ENCODE measurements at places on chromosomes 16 and 17.

DNA sequence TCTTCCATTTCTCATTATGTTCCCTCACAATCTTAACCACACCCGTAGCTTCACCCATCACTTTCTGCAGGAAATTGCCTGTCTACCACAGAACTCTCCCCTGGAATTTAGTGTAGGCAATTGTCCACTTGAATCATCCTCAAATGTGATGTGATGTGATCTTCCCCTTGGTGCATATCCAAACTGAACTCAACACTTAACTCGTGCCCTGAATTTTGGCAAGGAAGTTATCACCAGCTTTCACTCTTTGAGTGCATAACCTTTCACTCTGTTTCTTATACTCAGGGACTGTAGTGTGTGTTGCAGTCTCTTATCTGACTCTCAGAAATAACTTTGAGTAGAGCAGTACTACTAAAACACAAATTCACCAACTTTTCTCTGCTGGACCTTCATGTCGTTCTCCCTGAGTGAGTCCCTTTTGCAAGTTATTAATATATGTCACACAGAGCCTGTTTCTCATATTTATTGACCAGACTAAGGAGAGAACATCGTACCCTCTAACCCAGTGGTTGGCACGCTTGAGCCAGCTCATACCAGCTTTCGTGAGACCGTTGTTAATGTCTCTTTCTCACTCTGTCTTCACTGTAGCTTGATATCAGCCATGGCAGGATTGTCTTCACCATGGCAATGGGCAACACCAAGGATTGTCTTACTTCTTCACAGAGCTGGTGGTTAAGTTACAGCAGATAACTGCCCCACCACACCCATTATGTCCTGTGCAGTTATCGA, 558.9 kb upstream of the HSBP1 start:
- DNase-seq, result no peak

- peak; percentile 81 for DNase-seq
These were observed at the start of gene SYNGR2 for GRCh38 chr17:78168242-78168902. SYNGR2 (plus strand) TSS chr17:78168581; CDS start chr17:78168617, 36 bp downstream.

GRCh38 chr16:7992616-7993015, 597.7 kb downstream of the TMEM114 start:
- DNase-seq, result no peak

- no peak for DNase-seq
These were observed 111.2 kb downstream of the CCT6B start for GRCh38 chr17:34850023-34850422.

DNA sequence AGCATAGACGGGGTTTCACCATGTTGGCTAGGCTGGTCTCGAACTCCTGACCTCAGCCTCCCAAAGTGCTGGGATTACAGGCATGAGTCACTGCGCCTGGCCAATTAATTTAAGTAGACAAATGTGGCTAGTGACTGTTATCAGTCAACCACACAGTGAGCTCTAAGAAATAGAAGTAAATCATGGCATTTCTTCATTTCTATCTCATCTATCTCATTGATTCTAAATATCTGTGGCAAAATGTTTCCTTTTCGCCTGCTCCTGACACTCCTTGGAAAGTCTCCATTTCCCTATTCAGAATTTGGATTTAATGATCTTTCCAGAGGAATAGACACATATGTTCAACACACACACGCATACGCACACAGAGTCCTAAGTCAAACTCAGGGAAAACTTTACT, 81.3 kb downstream of the HIC1 start:
- no peak for DNase-seq

DNA sequence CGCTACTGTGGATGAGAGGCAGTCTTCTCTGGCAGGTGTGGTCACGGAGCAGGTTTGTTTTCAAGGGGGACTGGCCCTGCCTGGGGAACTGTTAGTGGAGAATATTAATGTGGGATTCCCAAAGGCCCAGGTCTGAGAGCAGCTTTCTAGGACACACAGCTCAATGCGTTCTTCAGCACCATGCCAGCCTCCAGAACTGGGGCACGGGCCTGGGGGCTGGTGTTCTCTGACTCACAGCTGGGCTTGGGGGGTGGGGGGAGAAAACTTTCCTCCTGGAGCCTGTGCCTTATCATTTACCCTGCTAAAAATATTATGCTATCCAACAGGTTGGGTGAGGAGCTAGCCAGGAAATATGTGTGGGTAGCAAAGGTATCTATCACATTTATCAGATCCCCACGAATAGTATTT, 13.5 kb upstream of the LHX1 start:
- DNase-seq, result no peak

GRCh38 chr17:41510251-41511065, 5.0 kb upstream of the KRT13 start:
- DNase-seq, result no peak

DNA sequence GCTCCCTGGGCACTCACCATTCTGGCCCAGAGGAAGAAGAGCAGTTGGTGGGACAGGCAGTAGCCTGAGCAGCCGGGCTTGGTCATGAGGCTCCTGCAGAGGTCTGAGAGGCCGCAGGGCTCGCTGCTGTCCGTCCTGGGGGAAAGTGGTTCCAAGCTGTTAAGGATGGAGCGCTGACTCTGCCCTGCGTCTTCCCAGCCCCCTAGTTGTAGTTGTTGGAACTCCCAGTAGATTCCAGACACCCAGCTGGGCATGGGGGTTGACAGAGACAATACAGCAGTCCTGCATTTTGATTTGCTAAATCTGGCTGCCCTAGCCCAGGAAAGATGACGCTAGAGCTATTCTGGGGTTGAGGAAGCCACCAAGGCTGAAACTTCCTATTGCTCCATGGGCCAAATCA, 7.3 kb downstream of the C16orf89 start:
- DNase-seq, result no peak

DNA sequence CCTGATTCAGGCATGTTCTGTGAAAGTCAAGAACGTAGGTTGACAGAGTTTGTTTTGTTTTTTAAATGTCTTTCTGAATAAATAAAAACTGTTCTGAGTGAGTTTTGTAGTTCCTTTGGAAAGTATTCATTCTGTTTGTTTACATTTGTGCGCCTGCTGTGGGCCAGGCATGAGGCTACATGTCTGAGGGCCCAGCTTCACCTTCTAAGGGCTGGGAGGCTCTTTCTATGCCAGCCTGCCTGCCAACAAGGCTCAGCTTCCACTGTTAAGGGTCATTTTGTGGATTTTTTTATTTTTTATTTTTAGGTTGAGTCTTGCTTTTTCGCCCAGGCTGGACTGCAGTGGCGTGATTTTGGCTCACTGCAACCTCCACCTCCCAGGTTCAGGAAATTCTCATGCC, 6.1 kb downstream of the WWOX start:
- no peak for DNase-seq

GRCh38 chr16:50802000-50802399, 60.1 kb downstream of the CYLD start:
- no peak for DNase-seq

GRCh38 chr16:14444979-14445810, 184.9 kb downstream of the PARN start:
- DNase-seq, result no peak

GRCh38 chr16:73714976-73715375, 581.6 kb upstream of the PSMD7 start:
- no peak for DNase-seq

DNA sequence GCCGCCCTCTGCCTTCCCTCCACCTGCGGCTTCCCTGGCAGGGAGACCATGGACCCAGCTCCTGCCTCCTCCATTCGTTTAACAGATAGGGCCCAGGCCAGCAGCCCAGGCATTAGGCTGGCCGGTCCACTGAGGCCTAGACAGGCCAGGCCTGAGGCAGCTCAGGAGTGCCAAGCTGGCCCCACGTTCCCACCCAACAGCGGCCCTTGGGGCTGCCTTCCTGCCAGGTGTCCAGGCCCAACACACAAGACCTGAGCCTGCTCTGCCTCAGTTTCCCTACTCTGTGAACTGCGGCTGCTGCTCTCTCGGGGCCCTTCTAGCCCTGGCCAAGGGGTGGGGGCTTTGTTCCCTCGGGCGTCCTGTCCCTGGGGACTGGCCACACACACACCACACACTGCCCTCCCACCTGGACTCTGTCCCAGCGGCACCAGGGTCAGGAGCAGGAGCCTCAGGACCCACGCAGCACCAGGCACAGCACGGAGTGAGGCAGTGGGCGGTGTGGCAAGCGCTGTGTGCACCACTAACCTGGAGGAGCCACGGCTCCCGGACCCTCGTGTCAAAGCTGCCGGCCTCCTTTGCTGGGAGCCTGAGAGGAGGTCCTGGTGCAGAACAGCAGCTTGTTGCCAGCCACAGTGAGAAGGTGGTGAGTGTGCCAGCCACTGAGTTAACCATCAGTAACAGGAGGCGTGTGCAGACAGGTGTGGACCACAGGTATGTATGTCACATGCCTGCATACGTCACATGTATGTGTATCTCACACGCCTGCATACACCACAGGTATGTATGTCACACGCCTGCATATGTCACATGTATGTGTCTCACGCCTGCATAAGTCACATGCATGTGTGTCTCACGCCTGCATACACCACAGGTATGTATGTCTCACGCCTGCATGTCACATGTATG, 14.6 kb upstream of the CDH15 start:
- no peak for DNase-seq

Measured in stimulated activated CD4-positive, alpha-beta T cell treated with anti-CD3 and anti-CD28 coated beads, TNF-alpha, amount 100 ng/mL, for 4 hours (primary cell).